Stimulated activated CD4-positive, alpha-beta T cell treated with anti-CD3 and anti-CD28 coated beads, Interleukin-1b, Interleukin-23, amount 100 ng/mL, for 24 hours (primary cell): ENCODE measurements at places on chromosomes 4 and X.

DNA sequence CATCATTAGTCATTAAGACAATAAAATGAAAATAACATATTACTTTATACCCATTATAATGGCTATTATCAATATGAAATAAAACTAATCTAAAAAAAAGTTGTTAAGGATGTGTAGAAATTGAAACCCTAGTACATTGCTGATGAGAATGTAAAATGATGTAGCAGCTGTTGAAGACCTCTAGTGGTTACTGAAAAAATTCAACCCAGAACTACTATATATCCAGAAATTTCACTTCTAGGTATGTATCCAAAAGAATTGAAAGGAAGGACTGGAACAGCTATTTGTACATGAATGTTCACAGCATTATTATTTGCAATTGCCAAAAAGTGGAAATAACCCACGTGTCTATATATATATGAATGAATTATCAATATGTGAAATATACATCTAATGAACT, 180.3 kb upstream of the KLHL4 start:
- DNase-seq: no peak

DNA sequence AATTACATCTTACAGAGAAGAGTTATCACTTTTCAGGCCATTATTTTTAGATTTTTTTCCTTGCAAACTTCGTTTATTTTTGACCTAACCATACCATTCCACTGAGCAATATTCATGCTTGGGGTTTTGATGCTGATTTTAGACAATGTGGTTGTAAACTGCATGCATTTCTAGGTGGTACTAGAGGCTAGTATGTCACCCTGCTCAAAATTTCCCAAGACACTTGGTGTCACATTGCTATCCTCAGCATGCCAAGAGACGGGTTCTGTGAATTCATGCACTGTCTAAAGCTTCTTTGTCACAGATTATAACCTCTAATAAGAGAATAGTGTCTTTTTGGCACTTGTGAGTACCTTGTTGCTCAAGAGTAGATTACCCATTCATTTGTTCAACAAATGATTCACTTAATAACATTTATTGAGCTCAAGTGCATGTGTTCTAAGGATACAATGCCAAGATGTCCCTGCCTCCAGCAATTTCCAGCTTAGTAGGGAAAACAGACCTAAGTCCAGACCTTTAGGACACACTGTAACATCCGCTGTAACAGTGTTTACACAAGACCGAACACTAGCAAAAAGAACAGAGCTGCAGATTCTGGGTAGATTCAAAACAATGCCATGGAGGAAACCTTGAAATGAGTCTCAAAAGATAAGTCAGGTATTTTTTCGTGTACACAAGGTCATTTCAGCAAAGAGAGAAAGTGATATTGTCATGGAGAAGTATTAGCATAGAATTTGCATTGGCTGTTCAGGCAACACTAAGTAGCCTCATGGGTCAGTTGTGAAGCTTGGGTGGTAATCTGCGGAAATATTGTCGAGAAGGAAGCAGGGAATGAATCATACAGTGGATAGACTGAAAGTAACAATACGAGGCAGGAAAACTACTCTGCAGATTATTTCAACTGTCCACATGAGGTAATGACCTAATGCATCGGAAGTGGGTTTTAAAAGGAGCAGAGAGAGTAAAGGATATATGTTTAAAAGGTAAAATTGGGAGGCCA, 515.1 kb upstream of the ZFP42 start:
- no peak for DNase-seq

DNA sequence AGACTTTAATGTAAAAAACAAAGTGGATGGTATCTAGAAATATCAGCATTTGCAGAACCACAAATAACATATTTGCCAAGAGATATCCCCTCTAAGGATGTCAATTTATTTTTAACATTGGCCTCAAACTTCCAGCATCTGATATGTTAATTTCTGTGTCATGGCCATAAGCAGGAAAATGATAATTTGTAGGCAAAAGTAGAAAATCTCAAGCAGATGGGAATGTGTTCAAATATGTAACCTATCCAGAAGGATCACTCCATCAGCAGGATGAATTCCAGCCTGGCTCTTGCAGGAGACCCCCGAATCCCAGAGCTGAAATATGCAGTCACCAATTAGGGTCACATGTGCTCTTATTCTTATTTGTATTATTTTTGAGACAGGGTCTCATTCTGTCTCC, 55.4 kb upstream of the PRKX start:
- DNase-seq: no peak

DNA sequence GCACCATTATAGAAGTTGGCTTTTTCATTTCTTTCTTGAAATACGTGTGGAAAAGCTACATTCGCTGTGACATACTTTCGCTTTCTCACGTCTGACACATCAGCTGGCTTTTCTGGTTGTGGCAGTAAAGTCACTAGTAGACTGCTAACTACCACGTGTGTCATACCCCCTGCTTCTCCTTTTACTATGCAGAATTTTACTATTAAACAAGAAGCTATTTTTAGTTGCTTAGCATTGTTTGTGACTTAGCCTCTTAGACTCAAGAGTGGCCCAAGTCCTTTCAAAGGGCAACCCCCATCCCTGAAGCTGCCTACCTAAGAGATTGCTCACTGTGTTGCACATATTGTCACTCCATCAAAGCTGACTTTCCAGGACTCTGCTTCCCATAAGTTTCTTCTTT, 2.1 kb upstream of the IL2 start:
- peak; percentile 21 for DNase-seq

GRCh38 chrX:133749370-133749769, 236.0 kb downstream of the GPC3 start:
- DNase-seq: no peak
